ENCODE measurements at places on chromosomes 7 and 10. TPM values are rescaled to one million over a fixed set of nuclear protein-coding genes. Genes with fewer than 3 reads are reported as not detected.
A peak's percentile ranks its signal among the peaks of the same experiment; 100 is the strongest.

DNA sequence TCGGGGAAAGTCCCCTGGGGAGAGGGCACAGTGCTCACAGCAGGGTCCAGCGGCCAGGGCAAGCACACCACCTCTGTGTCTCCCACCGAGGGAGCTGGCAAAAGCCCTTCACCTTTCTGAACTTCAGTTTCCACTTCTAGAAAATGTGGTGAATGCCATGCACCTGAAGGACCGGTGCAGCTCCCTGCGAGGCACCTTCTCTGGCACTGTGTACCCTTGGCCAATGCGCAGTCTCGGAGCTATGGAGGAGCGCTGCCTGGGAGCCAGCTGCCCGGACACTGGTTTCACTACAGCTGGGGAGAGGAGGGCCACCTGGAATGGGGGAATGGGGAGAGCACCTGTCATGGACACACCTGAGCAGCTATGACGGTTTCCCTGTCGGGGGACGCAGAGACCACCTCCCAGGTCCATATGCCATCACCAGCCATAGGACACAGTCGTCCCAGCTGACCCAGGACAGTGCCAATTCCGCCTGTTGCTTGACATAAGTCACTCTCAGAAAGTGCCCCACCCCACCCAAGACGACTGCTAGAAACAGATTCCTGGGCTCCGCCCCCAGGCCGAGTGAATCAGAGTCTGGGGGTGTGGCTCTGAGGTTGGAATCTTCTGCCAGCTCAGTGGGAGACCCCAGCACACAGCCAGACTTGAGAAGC is 16.8 kb downstream of the RASGEF1A start:
- H3K36me3 ChIP-seq = no peaks in the 10 kb centered on the region
- H3K4me1 ChIP-seq = no peaks in the 10 kb centered on the region
- H3K4me3 ChIP-seq = no peak overlapping the region

Gene CALHM3
- total RNA-seq = not detected

Gene ZNF239
- total RNA-seq = 6.2 TPM

Gene SFTPA1
- not detected for total RNA-seq

- no peak overlapping the region for H3K27ac ChIP-seq
- no peak for DNase-seq
- peaks cover 2% of the 10 kb centered on the region for H3K4me1 ChIP-seq
- H3K4me3 ChIP-seq = no peak overlapping the region
- H3K36me3 ChIP-seq = no peaks in the 10 kb centered on the region
These were observed 98.9 kb upstream of the ARHGAP21 start for GRCh38 chr10:24822590-24822989.

GRCh38 chr10:77458986-77459590 is 178.5 kb downstream of the KCNMA1 start:
- H3K36me3 ChIP-seq = no peaks in the 10 kb centered on the region
- H3K27ac ChIP-seq = no peak overlapping the region
- H3K27me3 ChIP-seq = no peaks in the 10 kb centered on the region

- no peak overlapping the region for H3K4me3 ChIP-seq
- H3K27me3 ChIP-seq = no peaks in the 10 kb centered on the region
- H3K36me3 ChIP-seq = no peaks in the 10 kb centered on the region
- no peak overlapping the region for H3K27ac ChIP-seq
These were observed 15.9 kb upstream of the ATP6V0A4 start for GRCh38 chr7:138813945-138814344.

Gene RAPGEF5
- total RNA-seq = 1.5 TPM

GRCh38 chr10:11042357-11042756 is 24.7 kb downstream of the CELF2 start:
- H3K36me3 ChIP-seq = no peaks in the 10 kb centered on the region
- H3K27ac ChIP-seq = no peak overlapping the region
- peak; percentile 14 for DNase-seq
- no peaks in the 10 kb centered on the region for H3K27me3 ChIP-seq
